Ureter (tissue), 1 donor: ENCODE measurements at places on chromosomes 16 and 17. TPM values are rescaled to one million over a fixed set of nuclear protein-coding genes. Genes with fewer than 3 reads are reported as not detected.

Gene CD300LB
- 0.49 TPM for total RNA-seq

GRCh38 chr17:78991017-78991738 lies 11.5 kb upstream of the LGALS3BP start:
- no peak for DNase-seq

Gene ALOX15B
- total RNA-seq: 5.3 TPM

DNA sequence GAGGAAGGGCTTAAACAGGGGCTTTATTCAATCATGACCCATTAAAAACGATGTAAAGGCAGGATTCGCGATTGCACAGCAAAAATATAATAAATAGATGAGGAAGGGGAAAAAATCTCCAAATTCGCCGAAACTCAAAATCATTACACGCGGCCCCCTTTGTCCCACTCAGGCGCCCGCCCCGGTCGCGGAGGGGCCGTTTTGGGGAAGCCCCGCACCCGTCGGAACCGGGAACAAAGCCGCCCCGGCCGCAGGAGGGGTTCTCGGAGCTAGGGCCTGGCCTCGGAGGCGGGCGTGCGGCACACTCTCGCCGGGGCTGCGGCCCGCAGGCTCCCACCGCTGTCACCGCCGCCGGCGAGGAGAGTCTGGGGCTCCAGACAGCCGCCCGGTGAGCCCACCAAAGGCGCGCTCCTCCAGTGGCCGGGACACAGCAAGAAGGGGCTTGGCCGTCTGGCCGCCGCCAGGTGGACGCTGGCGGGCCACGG lies 521 bp downstream of the C16orf87 start:
- no peak for DNase-seq

DNA sequence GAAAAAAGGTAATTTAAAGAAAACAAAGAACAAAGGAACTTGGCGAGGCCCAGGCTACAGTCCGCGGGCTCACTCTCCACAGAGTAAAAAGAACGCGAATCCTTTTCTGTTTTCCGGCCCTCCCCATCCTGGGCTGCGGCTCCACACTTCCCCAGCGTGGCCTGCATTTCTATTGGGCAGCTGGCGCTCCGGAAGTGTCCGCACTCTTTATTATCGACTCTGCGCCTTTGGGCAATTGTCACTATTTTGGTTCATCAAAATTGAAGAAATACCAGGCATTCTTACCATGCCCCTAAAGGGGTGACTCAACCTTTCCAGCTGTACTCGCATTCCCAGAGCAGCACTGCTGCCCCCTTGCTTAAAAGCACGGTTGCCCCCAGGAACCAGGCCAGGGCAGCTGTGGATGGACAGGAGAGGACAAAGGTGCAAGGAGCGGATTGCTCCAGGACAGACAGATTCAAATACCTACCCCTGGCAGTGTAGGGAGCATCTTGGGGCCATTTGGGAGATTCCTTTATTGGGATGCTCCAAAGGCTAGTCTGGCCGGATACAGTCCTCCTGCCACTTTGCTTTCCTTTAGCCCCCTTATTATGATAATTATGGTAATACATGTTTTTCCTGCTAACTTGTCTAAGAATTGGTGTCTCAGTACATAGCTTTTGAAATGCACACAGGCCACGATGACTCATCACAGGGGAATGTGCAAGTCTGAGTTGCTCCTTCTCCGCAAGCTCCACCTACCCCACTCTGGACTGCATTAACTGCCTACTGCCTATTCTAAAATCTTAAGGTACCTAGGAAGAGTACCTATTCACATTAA lies 985 bp upstream of the SLFN12 start:
- peak; percentile 86 for DNase-seq

DNA sequence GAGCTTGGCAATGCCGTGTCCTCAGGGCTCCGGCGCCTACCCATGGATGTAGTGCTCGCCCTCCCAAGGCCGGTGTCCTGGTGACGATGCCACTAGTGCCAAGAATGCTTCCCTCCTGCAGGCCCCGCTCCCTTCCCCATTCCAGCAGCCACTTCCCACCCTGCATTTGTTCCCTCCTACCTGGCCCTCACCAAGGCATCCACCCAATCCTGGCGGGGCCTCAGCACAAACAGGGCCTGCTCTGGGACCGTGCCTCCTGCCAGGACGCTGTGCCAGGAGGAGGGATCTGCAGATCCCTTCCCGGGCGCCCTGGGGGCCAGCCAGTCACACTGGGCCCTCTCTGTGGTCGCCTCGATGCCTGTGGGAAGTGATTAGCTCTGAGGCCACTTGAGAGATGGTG lies 25.1 kb downstream of the ABR start:
- DNase-seq: no peak
